ENCODE measurements at places on chromosomes 2 and 18. TPM values are rescaled to one million over a fixed set of nuclear protein-coding genes. Genes with fewer than 3 reads are reported as not detected.

NRP2 gene
- 0.65 TPM for polyA plus RNA-seq

FAM110C gene
- polyA plus RNA-seq: 3.5 TPM

SNORC gene
- polyA plus RNA-seq: 59.1 TPM

DSC2 gene
- polyA plus RNA-seq: 7.2 TPM

BUB1 gene
- polyA plus RNA-seq: 15.2 TPM

CIB4 gene
- not detected for polyA plus RNA-seq

RBFA gene
- polyA plus RNA-seq: 31.7 TPM

PID1 gene
- polyA plus RNA-seq: 0.08 TPM

SLC16A14 gene
- 0.04 TPM for polyA plus RNA-seq

MYL1 gene
- polyA plus RNA-seq: not detected

CBLN2 gene
- polyA plus RNA-seq: not detected

SLC5A7 gene
- not detected for polyA plus RNA-seq

NEU2 gene
- polyA plus RNA-seq: not detected

COL4A3 gene
- polyA plus RNA-seq: not detected

GPR55 gene
- polyA plus RNA-seq: not detected

DPP10 gene
- 0.37 TPM for polyA plus RNA-seq

ICOS gene
- 0.03 TPM for polyA plus RNA-seq

ACOXL gene
- not detected for polyA plus RNA-seq

TMEM178A gene
- polyA plus RNA-seq: 3.8 TPM

PREPL gene
- 15.2 TPM for polyA plus RNA-seq

KYNU gene
- polyA plus RNA-seq: 13.7 TPM

POLR1A gene
- 7.2 TPM for polyA plus RNA-seq

ZNF396 gene
- 0.47 TPM for polyA plus RNA-seq

GCC2 gene
- 15.2 TPM for polyA plus RNA-seq

NOSTRIN gene
- polyA plus RNA-seq: 0.22 TPM

LIMS2 gene
- polyA plus RNA-seq: 1.9 TPM

IL18R1 gene
- polyA plus RNA-seq: 0.08 TPM

SCLY gene
- 29.8 TPM for polyA plus RNA-seq

PPM1G gene
- 52.3 TPM for polyA plus RNA-seq

PIEZO2 gene
- 15.2 TPM for polyA plus RNA-seq

FHL2 gene
- 74.8 TPM for polyA plus RNA-seq

TNS1 gene
- 127 TPM for polyA plus RNA-seq

OR6B2 gene
- not detected for polyA plus RNA-seq

MRPL30 gene
- polyA plus RNA-seq: 25.6 TPM

PCARE gene
- polyA plus RNA-seq: not detected

HIBCH gene
- 18.8 TPM for polyA plus RNA-seq

AGXT gene
- 96.1 TPM for polyA plus RNA-seq

DPP4 gene
- polyA plus RNA-seq: 37.7 TPM

Data from HepG2 (cell line).